ENCODE measurements at places on chromosomes 2 and 18.

DNA sequence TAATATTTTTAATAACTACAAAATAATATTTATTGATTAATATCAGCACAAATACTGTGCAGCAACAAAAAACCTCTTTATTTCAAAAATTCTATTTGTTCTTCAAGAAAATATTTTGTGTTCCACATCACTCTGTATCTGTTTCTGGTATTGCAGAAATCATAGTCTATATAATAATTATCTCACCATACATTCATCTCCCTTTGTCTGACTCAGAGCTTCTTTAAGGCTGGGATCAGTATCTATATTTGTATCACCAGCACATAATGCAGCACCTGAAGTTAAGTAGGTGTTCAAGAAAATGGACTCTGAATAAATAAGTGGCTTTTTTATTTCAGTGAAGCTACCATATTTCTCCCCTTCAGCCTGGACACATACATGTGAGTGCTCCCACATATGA, 1.6 kb upstream of the MARCHF4 start:
- DNase-seq: no peak

GRCh38 chr2:72083751-72084583, 63.7 kb downstream of the CYP26B1 start:
- no peak for DNase-seq

DNA sequence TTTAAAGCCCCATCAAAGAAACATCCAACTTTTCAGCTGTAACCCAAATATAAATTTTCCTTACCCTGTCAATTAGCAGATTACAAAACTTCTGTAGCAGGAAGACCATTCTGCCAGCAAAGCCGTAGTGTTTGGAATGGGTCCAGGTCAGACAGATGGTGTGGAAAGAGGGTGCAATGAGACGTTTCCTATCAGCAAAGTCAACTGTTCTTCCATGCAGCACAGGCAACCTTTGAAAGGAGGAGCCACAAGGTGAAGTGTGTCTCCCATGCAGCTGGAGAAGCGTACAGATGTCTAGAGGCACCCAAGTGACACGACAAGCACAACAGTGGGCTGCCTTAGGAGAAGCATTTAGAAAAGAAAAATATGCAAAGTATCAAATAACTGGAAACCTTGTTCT, 83.7 kb downstream of the SP3 start:
- DNase-seq: no peak

GRCh38 chr2:127196998-127197397, 23.1 kb downstream of the CYP27C1 start:
- no peak for DNase-seq

GRCh38 chr18:44870631-44871502, 190.2 kb downstream of the SETBP1 start:
- no peak for DNase-seq

GRCh38 chr2:108776475-108776874, 10.1 kb upstream of the CCDC138 start:
- DNase-seq: no peak

DNA sequence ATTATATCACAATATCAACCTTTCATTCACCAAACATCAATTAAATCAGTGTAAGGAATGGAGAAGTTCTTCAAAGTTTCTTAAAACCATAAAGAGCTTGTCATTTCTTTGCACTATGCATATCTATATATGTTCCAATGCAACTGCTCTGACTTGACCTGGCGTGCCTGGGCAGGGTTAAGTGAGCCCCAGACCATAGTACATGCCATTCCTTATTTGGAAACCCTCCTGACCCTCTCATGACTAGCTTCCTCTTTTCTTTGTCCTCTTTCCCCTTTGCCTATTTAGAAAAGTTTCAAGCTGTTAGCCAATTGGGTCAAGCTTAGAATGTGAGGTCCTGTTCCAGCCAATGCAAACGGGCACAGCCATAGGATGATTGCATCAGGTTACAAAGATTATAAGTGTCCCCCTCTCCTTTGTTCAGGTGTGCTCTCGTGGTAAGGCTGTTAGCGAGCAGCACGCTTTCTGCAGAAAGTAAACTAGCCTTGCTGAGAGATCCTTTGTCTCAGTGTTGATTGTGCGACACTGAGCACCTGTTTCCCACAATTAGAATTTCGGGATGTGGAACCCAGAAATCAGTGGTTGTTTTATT, 78.2 kb upstream of the UXS1 start:
- no peak for DNase-seq

DNA sequence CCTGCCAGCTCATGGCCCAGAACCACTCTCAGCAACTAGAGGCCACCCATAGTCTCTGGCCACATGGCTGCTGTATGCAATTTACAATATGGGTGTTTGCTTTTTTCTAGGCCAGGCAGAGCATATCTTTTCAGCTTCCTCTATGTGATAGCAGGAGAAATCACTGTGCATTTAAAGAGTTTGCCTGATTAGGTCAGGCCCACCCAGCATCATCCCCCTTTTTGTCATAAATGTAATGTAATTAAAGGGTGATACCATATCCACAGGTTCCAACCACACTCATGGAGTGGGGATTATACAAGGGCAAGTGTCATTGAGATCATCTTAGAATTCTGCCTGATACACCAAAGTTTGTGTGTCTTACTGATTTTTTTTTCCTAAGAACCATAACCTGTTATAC, 71.7 kb upstream of the TTC21B start:
- no peak for DNase-seq

- DNase-seq: no peak
These were observed 232.7 kb downstream of the DYSF start for GRCh38 chr2:71685941-71686611.

- DNase-seq: no peak
These were observed 33.3 kb downstream of the NEMP2 start for GRCh38 chr2:190501231-190501630.

GRCh38 chr2:33212151-33212550, 264.3 kb upstream of the RASGRP3 start:
- no peak for DNase-seq

DNA sequence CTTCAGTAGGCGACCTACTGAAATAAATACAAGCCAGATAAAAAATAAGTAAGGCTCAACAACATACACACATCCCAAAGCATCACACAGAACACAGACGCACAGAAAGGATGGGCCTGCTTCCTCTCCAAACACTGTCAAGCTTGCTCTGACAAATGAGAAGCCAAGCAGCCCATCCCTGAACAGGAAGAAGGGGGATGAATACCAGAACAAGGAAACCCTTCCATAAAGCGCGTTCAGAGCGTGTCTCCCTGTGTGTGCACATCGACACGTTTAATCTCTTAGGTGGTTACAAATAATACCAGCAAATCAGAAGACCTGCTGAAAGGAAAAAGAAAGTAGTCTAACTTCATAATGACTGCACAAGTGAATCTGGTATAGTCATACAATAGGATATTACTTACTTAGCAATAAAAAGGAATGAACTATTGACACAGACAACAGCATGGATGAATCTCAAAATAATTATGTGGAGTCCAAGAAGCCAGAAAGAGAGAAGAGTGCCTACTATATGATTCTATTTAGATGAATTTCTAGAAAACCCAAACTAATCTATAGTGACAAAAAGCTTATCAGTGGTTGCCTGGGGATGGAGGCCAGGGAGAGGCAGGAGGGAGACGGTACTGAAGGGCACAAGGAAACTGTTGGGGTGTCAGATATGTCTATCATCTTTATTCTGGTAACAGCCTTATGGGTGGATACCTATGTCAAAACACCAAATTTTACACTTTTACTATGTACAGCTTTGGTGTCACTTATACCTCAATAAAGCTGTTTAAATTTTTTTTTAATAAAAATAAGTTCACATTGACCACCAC, 26.8 kb downstream of the MBOAT2 start:
- no peak for DNase-seq

- DNase-seq: no peak
These were observed 47.6 kb upstream of the MSH6 start for GRCh38 chr2:47735136-47735869.

GRCh38 chr2:219997341-219997851, 370.0 kb downstream of the SLC4A3 start:
- DNase-seq: no peak

- no peak for DNase-seq
These were observed 167.6 kb downstream of the RND3 start for GRCh38 chr2:150319658-150320555.

GRCh38 chr2:136383167-136383566, 265.2 kb upstream of the CXCR4 start:
- no peak for DNase-seq

GRCh38 chr2:235550378-235550760, 56.5 kb downstream of the AGAP1 start:
- no peak for DNase-seq

DNA sequence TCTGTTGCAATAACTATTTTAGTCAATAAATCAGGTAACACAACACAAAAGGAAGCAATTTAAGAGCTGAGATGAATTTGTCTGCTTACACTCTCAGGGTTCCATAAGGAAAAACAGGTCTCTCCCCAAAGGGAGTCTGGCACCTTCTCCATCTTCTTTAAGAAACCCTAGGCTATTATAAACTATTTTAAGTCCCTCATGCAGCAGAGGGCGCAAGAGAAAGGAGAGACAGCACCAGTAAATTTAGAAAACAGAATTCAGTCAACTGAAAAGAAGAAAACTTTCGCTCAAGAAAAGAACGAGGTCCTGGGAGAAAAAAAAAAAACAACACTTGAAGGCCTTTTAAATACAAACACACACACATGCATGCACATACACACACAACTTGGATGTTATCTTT, 19.1 kb downstream of the SULT1C4 start:
- DNase-seq: no peak

DNA sequence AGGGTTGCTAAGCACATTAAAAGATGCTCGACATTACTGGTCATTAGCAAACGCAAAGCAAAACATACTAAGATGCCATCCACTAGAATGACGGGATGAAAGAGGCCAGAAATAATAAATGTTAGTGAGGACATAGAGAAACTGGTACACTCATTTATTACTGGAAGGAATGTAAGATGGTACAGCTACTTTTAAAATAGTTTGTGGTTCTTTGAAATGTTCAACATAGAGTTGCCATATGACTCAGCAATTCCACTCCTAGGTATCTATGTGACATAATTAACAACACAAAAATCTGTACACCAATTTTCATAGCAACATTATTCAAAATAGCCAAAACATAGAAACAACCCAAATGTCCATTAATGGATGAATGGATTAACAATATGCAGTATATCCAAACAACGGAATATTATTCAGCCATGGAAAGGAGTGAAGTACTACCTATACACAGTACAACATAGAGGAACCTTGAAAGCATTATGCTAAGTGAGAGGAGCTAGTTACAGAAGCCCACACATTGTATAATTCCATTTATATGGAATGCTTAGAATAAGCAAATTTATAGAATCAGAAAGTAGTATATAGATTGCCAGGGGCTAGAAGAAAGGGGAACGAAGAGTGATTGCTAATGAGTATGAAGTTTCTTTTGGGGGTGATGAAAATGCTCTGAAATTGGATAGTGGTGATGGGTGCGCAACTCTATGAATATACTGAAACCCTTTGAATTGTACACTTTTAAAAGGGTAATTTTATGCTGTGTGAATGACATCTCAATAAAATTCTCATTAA, 61.9 kb upstream of the IL1R1 start:
- DNase-seq: no peak

DNA sequence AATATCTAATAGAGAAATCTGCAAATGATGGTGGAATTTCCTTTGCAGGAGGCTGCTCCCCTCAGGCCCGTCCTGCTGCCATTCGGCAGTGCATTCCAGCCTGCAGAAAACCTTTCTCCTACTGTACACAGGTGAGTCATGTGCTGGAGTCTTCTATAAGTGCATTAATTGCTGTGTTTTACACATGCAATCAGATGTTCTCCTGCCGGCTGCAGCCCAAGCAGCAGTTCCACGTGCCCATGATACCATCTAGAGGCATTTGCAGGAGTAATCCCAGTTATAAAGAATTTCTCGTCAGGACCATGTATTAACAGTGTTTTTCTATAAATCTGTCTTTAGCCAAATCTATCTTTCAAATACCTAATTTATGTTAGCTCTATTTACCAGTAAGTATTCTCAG, 304.7 kb upstream of the HNMT start:
- no peak for DNase-seq

- no peak for DNase-seq
These were observed 255.3 kb downstream of the BCL11A start for GRCh38 chr2:60298006-60298696.

DNA sequence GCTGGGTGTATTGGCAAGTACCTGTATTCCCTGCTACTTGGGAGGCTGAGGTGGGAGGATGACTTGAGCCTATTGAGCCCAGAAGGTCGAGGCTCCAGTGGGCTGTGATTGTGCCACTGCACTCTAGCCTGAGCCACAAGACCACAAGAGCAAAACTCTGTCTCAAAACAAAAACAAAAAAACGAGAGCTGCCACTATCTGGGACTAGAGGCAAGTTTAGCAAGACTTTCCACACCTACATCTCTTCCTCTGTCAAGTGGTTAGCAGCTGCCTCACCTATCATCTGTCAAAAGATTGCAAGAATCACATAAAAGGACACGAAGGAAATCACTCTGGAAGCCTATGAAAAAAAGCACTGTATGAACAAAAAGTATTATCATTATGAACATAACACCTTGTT, 55.2 kb upstream of the RIOK3 start:
- DNase-seq: no peak

- DNase-seq: no peak
These were observed 73.1 kb upstream of the RBMS1 start for GRCh38 chr2:160566717-160567116.

DNA sequence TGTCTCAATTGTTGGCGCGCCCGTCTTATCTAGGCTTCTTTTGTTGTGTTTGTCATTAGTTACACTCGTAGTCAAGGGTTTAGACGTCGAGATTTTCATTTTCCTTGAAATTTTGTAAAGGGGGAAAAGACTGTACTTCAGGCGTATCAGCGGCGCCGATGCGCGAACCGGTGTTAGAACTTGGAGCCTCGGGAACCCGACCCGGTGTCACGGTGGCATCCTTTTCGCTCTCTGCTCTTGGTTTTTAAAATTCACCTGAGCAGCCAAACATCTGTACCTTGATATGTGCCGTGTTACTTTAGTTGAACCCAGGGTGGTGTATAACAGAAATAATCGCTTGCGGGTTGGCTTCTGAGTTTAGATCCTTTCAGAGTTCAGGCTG, 643 bp downstream of the RMC1 start:
- no peak for DNase-seq

DNA sequence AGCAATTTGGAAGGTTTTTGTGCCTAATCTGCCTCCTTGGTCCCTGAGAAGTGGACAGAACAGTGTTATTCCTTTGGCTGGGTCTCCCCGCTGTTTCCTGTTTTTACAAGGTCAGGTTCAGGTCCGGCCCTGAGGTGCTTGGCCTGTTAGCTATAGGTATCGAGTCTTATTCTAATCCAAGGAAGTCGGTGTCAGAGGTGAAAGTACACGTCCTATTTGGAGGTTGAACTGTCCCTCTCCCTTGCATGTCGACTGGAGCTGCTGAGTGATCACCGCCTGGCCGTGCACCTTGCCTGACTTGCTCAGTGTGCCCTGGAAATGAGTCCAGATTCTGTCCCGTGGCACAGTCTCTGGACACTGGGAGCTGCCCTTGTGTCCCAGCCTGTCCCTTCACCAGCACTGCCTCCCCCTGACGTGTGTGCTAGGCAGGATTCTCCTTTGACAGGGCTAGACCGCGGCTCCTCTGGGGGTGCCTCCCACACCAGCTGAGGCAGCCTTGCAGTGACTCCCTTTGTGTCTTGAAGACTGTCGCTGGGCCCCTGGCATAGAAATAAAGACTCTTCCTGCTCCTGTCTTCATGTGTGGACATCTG, 65.7 kb upstream of the RBM44 start:
- no peak for DNase-seq

All from stimulated activated CD4-positive, alpha-beta T cell treated with anti-CD3 and anti-CD28 coated beads, Interleukin-1b, Interleukin-23, amount 100 ng/mL, for 24 hours (primary cell).